ENCODE measurements at places on chromosomes 5 and 9.

DNA sequence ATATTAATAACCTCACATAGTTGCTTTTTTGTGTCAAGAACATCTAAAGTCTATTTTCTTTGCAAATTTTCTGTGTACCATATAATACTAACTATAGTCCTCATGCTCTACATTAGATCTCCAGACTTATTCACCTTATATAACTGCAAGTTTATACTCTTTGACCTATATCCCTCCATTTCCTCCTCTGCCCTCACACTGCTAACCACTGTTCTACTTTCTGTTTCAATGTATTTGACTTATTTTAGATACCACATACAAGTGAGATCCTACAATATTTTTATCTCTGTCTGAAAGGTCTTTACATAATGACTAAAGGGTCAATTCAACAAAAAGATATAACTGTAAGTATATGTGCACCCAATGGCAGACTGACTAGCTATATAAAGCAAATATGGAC lies 789.7 kb upstream of the ZNF608 start:
- DNase-seq, result no peak

DNA sequence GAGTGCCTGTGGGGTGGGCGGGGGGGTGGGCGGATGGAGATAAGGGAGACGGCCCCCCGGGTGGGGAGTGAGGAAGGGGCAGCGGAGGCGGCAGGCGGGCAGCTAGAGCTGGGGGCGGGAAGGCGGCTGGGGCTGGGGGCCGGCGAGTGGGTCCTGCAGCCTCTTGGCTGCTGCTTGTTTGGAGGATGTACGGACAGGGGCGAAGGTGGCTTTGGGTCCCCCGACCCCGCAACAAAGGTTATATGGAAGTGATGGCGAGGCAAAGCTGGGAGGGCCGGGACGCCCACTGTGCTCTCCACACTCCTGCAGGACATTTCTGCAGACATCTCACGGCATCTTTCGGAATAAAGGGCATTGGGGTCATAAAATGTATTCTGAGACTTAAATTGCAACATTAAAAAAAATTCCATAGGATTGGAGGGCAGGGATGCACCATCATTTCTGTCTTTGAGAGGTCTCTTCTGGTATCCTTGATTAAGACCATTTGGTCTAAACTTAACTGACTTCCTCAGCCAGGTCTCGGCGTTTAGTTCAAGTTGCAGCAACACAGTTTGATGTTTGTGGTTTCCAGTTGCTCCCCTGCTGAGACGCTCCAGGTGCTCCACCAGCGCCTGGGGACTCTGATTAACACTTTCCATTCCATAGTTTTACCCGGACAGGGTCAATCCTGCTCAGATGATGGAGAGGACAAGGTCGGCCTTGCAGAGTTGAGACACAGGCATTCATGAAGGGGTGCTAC lies 101.6 kb upstream of the SSBP2 start:
- peak; percentile 86 for DNase-seq

GRCh38 chr9:137305060-137305797 lies 3.2 kb upstream of the NRARP start:
- DNase-seq, result peak; percentile 78

DNA sequence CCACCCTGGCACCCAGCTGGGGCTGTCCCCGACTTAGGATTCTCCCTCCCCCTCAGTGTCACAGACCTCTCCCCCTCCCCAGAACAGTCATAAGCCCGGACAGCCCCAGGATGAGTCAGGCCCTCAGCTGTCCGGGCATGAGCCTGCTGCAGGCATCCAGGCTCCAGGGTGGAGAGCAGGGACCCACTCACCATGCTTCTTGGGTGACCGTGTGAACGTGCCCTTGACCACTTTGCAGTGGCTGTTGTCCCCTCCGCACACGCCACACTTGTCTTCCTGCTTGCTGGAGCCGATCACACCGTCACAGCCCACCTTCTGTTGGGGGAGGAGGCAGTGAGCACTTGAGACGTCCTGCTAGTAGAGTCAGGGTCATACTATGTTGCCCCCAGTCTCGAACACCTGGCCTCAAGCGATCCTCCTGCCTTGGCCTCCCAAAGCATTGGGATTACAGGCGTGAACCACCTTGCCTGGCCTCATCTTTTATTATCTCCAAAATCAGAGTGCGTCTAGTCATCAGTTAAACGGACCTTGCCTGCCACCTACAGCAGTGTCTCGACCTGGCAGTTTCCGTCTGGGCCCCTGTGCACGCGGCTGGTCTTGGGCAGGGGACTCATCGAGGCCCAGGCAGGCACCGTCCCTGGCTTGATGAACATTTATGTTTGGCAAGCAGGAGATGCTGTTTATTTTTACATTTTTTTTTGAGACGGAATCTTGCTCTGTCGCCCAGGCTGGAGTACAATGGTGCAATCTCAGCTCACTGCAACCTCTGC lies 72.6 kb downstream of the ZNF354C start:
- no peak for DNase-seq

DNA sequence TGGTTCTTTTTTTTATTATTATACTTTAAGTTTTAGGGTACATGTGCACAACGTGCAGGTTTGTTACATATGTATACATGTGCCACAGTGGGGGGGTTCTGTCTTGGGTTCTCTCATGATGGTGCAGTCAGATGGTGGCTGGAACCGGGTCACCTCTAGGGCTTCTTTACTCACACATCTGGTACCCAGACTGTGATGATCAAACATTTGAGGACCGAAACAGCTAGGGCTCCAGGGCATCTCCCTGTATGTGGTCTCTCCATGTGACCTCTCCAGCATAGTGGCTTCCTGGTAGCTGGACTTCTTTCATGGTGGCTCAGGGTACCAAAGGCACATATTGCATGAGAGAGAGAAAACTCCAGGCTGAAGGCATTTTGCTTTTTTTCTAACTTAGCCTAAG lies 9.8 kb upstream of the CRHBP start:
- DNase-seq, result no peak

GRCh38 chr9:14485366-14485765 lies 171.4 kb upstream of the NFIB start:
- no peak for DNase-seq

DNA sequence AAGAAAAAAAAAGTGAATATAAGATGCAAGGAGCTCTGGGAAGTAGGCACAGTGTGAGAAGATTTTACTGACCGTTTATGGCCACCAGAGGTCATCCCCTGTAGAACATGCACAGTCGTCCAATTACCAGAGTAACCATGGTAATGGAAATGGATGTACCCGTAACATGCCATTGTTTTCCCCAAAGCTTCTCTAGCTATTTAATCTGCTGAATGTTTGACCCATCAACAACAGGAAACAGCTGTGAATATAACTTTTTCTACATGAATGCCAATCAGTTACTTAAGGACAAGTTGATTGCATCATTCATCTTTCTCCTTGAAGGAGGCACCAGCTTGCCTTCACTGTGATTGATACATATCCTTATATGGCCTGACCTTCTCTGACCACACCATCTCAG lies 1967.0 kb upstream of the CDH9 start:
- DNase-seq, result peak; percentile 36

- DNase-seq, result no peak
These were observed 101.9 kb downstream of the SLC28A3 start for GRCh38 chr9:84238652-84239051.

DNA sequence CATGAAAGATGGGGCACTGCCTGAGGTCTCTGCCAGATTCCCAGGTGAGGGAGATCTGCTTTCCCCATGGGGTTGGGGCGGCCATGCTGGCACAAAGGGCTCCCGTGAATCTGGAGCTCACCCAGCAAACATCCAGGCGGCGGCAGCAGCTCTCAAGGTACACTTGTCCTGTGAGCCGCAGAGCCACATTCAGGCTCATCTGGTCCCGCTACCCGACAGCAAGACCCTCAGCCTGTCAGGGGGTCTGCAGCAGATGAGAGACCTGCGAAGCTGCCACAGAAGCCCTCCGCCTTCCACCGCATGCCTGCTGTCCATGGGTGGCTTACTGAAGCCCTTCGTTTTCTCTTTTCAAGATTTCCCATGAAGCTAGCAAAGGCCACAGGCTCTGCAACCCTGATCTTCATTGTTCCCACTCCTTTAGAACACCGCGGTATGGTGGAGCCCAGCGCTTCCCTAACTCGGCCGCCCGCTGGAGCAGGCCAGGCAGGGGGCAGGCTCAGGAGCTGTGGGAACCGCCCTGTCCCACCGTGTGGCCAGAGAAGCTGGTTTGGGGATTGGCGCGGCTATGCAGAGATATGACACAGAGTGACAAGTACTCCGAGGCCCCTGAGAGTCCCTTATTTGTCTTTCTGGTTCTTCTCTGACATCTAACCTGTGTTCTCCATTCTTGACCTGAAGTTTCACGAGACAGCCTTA lies 8.8 kb downstream of the LRRC14B start:
- no peak for DNase-seq

All from GM23338 (cell line).